ENCODE measurements at places on chromosomes 13 and 19. TPM values are rescaled to one million over a fixed set of nuclear protein-coding genes. Genes with fewer than 3 reads are reported as not detected.

DNA sequence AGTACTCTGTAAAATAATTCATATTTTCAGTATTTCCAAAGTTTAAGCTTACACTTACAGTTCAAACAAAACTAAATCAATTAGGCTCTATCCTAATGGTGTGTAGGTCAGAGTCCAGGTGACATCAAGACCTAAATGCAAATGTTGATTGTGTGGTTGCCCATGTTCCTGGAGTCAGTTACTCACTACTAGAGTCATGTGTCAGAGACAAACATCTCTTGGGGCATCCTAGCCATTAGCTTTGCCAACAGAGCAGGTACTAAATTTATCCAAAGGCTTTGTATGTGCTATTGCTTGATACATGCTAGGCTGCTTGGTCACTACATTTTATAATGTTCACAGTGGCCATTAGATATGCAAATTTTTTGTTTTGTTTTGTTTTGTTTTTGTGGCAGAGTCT is 11.7 kb downstream of the SPRY2 start:
- DNase-seq: no peak

DNA sequence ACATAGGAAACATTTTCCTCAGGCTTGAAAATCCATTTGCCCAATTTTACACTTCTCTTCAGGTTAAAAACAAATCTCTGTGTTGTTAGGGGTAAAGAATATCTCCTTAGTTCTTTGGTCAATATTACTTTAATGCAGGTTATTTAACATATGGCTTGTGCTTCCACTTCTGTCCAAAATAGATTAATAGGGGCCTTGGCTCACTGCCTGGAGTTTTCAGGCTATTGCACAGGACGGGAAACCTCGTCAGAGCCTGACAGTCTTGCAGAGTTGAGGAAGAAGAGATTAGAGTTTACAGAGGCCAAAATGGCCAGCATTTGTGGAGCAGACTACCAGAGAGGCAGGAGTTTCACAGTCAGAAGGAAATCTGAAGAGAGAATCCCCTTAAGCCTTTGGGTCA is 863.9 kb upstream of the GPC6 start:
- DNase-seq: no peak

DNA sequence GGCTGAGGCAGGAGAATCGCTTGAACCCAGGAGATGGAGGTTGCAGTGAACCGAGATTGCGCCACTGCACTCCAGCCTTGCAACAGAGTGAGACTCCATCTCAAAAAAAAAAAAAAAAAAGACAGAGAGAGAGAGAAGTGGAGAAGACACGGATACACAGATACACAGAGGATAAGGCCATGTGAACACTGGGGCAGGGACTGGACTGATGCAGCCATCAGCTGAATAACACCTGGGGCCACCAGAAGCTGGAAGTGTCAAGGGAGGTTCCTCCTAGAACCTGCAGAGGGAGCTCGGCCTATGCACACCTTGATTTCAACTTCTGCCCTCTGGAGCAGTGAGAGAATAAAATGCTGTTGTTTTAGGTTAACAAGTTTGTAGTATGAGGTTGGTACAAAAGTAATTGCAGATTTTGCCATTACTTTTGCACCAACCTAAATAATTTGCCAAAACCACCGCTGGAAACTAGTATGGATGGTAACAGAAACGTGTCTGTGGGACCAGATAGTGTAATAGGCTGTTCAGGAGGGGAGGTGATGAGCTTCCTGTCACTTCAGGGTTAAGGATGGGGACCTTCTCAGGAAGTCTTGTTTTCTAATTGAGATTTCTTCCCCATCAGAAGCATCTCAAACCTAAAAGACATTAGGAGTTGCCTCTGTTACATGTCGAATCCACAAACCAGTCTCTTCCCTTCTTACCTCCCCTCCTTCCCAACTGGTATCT is 36.4 kb upstream of the IGSF23 start:
- peak; percentile 17 for DNase-seq

DNA sequence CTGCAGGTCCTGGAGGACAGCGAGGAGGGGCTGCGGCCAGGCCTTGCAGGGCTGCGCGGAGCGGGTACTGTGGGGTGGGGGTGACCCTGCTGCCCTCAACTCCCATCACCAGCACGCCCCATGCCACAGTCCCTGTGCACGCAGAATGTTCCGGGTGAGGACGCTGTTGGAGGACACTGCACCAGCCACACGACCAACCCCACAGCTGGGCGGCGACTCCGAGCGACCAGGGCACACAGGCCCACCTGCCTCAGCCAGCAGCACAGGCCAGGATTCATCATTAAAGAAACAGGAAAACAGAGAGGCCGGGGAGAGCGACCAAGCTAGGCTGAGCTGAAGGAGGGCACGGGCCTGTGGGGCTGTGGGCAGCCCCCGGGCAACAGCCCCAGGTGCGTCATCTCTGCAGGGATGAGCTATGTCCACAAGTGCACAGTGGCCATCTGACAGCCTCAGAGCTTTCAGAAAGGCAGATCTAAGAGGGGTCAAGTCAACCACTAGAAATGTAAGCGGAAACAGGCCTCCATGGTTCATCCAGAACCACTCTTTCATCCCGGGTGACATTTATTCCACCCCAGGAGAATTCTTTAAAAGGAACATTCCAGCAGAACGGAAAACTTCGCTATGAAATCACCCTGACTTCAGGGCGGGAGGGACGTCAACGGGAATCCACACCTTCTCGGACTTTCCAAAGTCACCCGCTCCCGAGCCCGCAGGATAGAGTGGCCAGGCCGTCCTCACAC is 1.5 kb downstream of the GAS6 start:
- DNase-seq: no peak

DCUN1D2 gene
- 13.9 TPM for total RNA-seq

DNA sequence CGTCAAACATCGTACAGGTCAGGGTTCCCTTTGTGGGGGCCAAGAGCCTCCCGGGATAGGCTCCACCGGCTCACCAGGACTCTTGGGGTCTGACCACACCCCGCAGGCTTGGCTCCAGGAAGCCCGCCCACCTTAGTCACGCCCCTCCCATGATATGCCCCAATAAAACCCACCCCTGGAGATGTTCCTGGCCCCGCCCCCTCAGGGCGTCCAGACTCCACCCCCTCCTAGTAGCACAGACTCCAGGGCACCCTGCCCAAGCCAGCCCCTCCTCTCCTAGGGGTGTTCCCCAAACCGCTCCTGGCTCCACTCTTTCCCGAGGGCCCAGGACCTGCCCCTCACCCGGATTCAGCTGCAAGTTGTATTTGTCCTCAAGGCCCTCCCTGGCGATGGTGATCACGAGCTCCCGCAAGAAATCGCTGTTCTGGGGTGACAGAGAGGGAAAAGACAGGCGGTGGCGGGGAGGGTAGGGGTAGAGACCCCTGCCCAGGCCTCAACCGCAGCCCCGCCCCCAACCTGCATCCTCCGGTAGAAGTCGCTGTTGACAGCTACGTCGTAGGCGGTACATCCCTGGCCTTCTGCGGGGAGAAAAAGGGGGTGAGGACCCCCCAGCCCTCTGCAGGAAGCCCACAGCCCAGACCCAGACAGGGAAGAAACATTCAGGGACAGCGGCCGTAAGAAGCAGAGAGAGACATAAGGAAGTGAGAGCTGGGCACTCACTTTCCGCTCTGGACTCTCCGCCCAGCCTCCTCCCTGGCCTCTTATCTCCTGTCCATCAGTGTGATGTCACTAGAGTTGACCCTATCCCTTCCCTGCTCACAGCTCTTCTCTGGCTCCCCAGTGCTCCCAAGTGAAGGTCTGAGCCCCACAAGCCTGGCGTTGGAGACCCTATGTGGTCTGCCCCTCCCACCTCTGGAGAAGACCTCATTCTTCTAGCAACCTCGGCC is 3.9 kb downstream of the PIH1D1 start:
- DNase-seq: peak; percentile 60

- DNase-seq: no peak
Observed at GRCh38 chr13:34767778-34768177, 174.3 kb upstream of the NBEA start.

DNA sequence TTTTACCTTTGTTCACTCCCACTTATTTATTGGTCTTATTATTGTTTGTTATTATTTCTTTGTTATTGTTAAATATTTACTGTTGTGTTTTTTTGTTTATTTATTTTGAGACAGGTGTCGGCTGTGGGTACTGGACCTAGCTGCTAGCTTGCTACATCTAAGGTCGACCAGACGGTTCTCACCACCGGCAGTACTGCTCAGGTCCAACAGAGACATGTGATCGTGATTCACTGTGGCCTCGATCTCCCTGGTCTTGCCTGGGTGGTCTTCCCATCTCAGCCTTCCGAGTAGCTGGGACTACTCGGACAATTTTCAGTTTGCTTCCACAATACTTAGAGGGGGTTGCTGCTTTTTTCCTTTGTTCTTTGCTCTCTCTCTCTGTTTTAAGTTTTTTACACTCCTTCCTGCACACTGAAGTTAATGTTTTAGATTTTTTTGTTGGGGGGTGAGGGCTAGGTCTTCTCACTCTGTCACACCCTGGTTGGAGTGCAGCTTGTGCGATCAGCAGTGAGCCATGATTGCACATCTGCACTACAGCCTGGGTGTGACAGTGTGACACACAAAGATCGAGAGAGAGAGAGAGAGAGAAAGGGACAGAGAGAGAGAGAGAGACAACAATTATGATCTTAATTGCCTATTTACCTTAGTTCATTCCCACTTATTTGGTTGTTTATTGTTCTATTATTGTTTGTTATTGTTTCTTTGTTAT is 1432.4 kb downstream of the UQCRFS1 start:
- no peak for DNase-seq

DNA sequence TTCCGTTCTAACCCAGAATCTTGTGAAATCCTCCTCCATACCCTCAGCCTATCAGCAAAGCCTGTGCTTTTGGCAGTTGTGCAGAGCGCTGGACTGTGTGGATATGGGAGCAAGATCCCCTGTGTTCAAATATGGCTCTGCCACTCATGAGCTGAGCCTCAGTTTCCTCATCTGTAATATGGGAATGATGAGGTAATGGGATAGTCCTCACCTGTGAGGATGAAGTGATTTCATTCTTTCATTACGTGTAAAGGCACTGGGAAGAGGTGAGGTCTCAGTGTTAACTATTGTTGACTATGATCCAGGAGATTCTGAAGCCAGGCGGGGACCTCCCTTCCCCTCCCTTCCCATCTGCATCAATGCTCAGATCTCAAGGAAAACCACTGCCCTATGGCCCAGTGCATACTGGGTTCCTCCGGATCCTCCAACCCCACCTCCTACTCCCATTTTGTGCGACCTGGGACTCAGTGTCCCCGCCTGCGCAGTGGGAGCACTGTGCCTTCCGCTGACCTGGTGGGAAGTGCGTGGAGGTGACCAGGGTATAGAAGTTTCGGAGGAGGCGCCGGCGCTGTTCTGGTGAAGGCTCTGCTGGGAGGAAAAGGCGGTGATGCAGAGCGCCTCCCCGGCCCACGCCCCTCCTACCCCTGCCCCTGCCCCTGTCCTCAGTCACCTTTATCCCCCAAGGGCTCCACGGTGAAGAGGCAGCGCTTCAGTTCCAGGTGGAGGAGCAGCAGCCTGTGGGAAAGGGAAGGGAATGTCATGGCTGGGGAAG is 5.0 kb downstream of the FUZ start:
- no peak for DNase-seq

CLDN10 gene
- not detected for total RNA-seq

DNA sequence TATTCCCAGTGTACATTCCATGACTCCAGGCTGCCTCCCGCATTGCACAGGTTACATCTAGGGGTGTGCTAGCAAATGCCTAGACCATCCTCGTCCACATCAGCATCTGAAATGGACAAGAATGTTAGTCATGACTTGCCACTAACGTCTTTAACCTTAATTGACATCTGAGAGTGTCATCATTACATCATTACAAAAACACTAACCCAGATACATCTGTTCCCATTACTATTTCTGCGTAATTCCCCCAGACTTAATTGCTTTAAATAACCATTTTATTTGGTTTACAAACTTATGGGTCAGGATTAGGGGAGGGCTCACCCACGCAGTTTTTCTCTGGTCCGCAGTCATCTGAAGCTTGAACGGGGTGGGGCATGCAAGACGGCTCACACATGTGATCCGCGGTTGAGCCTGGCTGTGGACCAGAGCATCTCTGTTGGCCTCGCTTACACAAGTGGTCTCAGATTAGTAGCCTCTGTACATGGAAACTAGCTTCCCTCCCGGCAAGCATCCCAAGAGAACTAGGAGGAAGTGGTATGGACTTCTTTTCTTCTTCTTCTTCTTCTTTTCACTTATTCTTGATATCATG is 15.9 kb downstream of the KL start:
- DNase-seq: no peak

DNA sequence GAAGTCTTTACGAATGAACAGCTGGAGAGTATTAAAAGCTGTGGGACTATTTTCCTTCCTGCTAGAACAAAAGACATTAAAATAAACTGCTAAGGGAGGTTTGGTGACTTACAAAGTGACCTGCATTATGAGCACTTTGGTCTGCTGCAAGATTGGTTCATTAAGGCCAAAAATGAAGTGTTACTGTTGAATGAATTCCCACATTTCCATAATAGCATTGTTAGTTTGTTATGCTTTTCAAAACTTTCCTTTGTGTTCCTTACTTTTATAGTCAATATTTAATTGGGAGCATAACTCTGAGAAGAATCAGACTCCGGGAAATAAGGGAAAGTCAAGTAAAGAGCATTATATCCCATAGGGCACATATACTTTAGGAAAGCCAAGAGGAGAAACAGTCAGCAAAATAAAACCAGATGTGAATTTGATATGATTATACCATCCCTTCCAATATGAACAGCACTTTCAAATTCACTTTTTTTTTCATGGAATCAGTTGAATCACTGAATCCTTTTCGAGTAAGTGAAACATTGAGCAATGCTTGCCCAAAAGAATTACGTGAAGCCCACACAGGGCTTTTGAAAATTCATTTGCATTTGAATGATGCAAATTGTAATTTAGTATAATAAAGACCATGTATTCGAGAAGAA is 112.6 kb downstream of the KCTD12 start:
- no peak for DNase-seq

ZNF761 gene
- total RNA-seq: 10.9 TPM

LIM2 gene
- total RNA-seq: not detected

ERF gene
- total RNA-seq: 66.0 TPM

DNA sequence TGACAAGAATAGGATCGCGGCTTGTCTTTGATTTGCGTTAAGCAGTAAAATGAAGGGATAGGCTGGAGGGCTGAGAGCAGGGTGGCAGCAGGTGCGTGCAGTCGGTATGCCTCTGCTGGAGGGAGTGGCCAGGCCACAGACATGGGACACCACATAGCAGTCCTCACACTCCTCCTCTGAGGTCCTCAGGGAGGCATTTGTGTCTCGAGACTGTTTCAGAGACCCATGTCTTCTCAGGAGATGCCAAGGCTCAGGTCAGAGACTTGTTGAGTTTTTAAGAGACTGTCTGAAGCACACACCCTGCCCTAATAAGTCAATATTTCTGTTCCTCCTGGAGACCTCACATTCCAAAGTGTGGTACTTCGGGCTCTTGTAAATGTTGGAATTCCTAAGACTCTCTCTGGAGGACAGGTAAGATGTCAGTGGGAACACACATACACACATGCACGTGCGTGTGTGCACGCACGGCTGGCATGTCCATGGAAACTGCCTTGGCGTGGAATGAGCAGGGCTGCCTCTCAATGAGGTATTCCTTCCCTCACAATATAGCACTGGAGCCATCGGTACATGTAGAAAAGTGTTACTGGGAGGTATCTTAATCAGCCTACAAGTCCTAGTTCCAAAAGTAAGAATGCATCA is 46.4 kb downstream of the COL4A2 start:
- DNase-seq: no peak

SBK3 gene
- total RNA-seq: not detected

ZNF324B gene
- total RNA-seq: 10.1 TPM
